ENCODE measurements at places on chromosomes 6 and 20. TPM values are rescaled to one million over a fixed set of nuclear protein-coding genes. Genes with fewer than 3 reads are reported as not detected.

DNA sequence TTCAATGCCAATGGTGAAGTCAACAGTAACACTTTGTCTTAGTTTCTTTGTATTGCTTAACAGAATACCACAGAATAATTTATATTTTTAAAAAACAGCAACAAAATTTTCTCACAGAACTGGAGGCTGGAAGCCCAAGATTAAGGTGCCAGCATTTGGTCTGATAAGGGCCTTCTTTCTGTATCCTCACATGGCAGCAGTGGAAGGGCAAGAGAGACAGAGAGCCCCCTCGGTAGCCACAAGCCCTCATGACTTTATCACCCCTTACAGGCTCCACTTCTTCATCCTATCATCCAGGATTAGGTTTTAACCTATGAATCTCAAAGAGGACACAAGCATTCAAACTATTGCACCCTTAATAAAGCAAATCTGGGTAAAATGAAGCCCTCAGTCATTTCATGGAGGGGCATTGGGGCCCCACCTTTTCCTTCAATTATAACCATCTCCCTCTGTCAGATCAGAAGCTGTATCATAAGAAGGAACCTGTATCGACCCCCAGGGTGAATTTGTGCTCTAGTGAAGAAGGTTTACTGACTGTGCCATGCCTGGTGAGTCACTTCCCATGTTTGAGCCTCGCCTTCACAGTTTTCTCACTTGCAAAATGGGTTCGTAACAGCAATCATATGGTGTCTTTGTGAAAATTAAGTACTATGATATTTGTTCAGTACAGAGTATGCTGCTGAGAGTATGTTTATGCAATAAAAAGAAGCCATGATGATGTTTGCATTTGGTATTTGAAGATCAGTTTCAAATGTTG, 178.2 kb downstream of the LRFN2 start:
- DNase-seq, result no peak

Gene OPRM1
- not detected for total RNA-seq

GRCh38 chr20:53768329-53768728, 174.7 kb upstream of the ZNF217 start:
- DNase-seq, result no peak

GRCh38 chr6:15370733-15371671, 125.1 kb downstream of the JARID2 start:
- no peak for DNase-seq

Gene SLC22A1
- 0.27 TPM for total RNA-seq

DNA sequence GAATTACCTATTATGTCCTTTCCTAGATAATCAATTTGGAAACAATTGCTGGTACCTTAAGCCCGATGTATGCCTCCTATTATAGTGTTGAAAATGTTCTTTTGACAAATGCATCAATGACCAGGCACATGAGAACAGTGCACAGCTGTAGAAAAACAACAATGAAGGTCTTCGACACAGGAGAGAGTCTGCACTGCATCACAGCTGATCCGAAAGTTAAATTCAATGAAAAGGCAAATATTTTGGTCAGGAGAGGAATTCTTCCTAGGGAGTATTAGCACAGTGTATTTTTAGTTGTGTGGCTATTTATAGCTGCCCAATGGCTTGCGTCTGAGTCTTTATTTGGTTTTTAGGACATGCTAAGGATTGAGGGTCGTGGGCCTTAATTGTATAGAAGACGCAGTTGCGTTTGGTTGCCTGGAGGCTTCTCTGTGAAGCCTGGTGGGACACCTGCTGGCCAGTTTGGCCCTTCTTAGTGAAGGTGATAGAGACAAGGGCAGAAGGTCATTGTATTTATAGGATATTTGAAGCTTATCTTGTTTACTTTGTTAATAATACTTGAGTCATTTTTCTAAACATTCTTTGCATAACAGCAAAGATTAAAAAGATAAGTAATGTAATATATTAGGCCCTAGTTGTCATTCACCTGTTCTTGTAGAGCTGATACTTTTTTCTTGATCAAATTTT, 72.3 kb downstream of the CDYL start:
- DNase-seq, result no peak

Gene SLCO4A1
- total RNA-seq, result 6.3 TPM

DNA sequence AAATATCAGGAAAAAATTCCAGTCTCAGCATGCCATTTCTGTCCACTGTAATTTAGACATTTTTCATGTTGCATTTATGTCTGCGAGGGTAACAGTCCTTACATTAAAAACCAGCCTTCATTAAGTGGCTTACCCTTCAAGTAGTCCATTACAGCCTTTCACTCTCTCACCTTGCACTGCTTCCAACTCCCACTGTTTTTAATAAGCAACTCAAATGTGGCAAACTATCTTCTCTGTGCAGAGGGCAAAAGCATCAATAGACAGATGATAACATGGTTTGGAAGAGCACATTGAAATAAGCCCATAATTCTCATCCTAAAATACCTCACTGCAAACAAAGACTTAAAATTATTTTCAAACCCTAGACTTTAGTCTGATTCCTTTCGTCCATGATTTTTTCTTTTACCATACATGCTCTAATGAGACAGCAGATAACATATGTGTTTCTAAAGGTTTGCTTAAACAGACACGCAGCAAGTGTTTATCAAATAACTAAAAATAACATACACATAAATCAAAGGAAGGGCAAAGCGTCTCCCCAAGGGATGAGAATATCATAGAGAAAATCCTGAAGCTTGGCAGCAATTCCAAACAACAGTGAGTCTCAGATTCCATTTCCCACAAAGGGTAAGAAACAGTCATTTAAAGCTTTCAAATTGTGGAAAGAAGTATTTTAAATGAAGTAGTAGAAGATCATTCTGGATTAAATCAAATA, 130.4 kb downstream of the PTPRK start:
- DNase-seq, result no peak

All from HFFc6 (cell line).